Mesendoderm (in vitro differentiated cells): ENCODE measurements at places on chromosomes 3 and 15.

- H3K36me3 ChIP-seq = no peaks in the 10 kb centered on the region
- no peak overlapping the region for H3K4me3 ChIP-seq
- no peaks in the 10 kb centered on the region for H3K27me3 ChIP-seq
- no peaks in the 10 kb centered on the region for H3K4me1 ChIP-seq
Observed at GRCh38 chr3:151404316-151404715, 19.8 kb upstream of the P2RY12 start.

DNA sequence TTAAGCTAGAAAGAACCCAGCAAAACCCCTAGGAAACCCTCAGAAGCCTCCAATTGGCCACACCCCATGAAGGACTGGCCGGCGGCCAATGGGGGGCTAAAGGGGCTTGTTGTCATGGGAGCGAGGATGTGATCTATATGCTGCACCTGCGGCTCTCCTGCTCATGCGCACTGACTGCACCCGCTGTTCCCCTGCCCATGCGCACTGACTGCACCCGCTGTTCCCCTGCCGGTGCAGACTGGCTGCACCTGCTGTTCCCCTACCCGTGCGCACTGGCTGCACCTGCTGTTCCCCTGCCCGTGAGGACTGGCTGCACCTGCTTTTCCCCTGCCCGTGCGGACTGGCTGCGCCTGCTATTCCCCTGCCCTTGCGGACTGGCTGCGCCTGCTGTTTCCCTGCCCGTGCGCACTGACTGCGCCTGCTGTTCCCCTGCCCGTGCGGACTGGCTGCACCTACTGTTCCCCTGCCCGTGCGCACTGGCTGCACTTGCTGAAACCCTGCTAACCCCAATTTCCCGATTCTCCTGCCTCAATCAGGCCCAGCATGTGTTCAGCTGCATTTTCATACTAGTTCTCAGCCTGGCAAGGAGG lies 16.8 kb upstream of the MCCC1 start:
- peaks cover 3% of the 10 kb centered on the region for H3K27me3 ChIP-seq
- H3K36me3 ChIP-seq = no peaks in the 10 kb centered on the region
- no peak overlapping the region for H3K4me3 ChIP-seq
- H3K27ac ChIP-seq = no peak overlapping the region

DNA sequence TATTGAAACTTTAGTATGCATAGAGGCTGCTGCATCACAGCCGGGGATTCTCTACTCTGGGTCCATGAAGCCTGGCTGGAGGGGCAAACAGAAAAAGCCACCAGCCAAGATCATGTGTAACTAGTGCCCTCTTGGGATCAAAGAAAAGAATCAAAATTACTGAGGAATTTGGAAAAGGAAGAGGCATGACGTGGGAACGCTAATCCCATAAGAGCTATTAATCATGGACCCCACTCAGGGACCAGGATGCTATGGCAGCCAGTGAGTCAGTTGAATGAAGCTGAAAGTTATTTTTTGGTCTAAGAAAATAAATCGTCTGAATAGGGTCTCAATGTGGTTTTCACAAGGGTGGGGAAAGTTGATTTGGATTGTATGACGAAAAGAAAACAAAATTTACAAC lies 1165.1 kb downstream of the ROBO2 start:
- H3K27me3 ChIP-seq = no peaks in the 10 kb centered on the region
- H3K36me3 ChIP-seq = no peaks in the 10 kb centered on the region
- DNase-seq = peak; percentile 82
- no peak overlapping the region for H3K4me3 ChIP-seq

GRCh38 chr3:156216852-156217251 lies 96.5 kb downstream of the KCNAB1 start:
- H3K27ac ChIP-seq = no peak overlapping the region
- no peaks in the 10 kb centered on the region for H3K36me3 ChIP-seq
- no peaks in the 10 kb centered on the region for H3K4me1 ChIP-seq
- H3K27me3 ChIP-seq = no peaks in the 10 kb centered on the region
- H3K4me3 ChIP-seq = no peak overlapping the region

DNA sequence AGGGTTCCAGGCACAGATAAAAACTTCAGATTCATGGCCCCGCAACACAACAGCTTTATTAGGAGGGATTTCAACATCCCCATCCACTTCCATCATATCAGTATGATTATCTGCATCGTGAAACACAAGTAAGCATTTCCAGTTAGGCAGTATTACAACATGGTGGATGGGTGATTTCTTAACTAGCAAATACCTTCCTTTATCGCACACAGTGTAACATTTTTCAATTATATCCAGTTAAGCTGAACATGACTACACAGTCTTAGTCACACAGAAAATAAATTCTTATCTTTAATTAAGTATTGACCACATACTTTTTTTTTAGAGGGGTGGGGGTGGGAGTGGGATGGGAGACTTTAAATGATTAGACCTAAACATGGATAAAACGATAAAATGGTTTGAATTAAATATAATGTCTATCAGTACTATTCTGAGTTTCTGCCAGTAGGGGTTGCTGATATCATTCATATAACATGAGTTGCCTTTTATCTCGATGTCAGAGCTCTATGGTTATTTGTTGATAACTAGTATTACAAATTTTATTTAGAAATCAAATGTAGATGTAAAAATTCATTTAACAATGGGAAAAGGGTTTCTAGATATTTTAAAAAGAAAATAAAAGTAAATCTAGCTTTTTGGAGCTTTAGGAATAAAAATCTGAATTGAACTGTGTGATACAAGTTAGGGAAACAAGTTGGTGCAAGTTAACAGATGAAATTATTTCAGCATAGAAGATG lies 146.6 kb downstream of the TBL1XR1 start:
- no peak overlapping the region for H3K4me3 ChIP-seq
- no peaks in the 10 kb centered on the region for H3K4me1 ChIP-seq
- DNase-seq = no peak
- H3K27me3 ChIP-seq = no peaks in the 10 kb centered on the region
- no peak overlapping the region for H3K27ac ChIP-seq

GRCh38 chr3:104145164-104145563 lies 1221.5 kb upstream of the ALCAM start:
- no peaks in the 10 kb centered on the region for H3K4me1 ChIP-seq
- no peak overlapping the region for H3K27ac ChIP-seq
- DNase-seq = no peak
- no peaks in the 10 kb centered on the region for H3K27me3 ChIP-seq
- H3K4me3 ChIP-seq = no peak overlapping the region
- no peaks in the 10 kb centered on the region for H3K36me3 ChIP-seq

GRCh38 chr15:38454696-38455090 lies 766 bp downstream of the FAM98B start:
- H3K36me3 ChIP-seq = no peaks in the 10 kb centered on the region
- H3K27me3 ChIP-seq = no peaks in the 10 kb centered on the region
- no peak for DNase-seq
- no peaks in the 10 kb centered on the region for H3K4me1 ChIP-seq

GRCh38 chr15:76983590-76984375 lies 11.1 kb upstream of the PSTPIP1 start:
- no peak for DNase-seq
- peaks cover 1% of the 10 kb centered on the region for H3K4me1 ChIP-seq
- no peak overlapping the region for H3K27ac ChIP-seq
- H3K27me3 ChIP-seq = no peaks in the 10 kb centered on the region
- H3K36me3 ChIP-seq = no peaks in the 10 kb centered on the region

DNA sequence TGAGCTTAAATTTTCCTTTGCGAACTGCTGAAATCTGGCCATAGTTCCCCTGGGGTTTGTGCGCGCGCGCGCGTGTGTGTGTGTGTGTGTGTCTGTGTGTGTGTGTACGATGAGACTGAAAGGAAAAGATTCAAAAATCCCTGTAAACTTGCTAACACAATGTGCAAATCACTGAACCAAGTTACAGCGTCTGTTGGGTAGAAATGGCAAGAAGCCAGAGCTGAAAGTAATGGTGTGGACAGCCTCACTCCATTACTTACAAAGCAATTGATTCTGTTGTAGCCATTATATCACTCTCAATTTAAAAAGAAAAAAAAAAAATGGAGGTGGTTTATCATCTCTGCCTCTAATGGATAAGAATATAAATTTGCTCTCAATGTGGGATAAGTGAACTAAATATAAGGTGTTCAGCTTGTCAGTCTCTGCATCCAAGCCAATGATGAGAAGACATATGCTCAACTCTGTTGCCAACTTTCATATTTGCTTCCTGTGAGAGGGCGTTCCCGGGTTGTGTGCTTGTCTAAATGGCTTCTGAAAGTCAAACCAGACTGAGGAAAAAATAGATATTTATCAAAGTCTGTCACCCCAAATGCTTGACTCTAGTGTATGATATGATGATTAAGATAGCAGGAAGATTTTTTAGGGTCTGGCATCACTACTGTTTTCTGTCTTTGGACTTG lies 422.2 kb downstream of the ZNF385D start:
- H3K36me3 ChIP-seq = no peaks in the 10 kb centered on the region
- H3K27ac ChIP-seq = no peak overlapping the region
- no peak for DNase-seq
- H3K4me3 ChIP-seq = no peak overlapping the region

- no peak for DNase-seq
- no peak overlapping the region for H3K4me3 ChIP-seq
- H3K36me3 ChIP-seq = no peaks in the 10 kb centered on the region
- H3K4me1 ChIP-seq = no peaks in the 10 kb centered on the region
- no peaks in the 10 kb centered on the region for H3K27me3 ChIP-seq
Observed at GRCh38 chr3:173630849-173631248, 233.3 kb downstream of the NLGN1 start.

- H3K4me3 ChIP-seq = no peak overlapping the region
- no peaks in the 10 kb centered on the region for H3K27me3 ChIP-seq
- H3K27ac ChIP-seq = no peak overlapping the region
- H3K36me3 ChIP-seq = no peaks in the 10 kb centered on the region
Observed at GRCh38 chr3:161500068-161500796, 3.6 kb downstream of the OTOL1 start.

DNA sequence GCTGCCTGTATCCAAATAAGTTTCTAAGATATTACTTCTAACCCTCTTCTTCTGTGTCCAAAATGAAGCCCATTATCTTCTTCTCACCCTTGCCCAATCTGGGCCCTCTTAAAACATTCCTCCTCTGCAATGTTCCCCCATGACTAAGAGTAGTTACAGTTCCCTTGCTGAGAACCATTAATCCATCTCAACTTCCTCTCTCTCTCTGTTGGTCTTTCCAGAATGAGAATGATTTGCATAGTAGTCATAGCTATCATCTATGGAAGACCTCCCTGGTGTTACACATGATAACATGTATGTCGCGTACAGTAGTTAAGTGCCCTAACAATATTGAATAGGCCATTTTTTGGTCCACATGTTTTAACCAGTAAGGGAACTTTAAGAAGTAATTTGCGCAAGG lies 177.9 kb downstream of the ANXA2 start:
- H3K27ac ChIP-seq = no peak overlapping the region
- H3K4me1 ChIP-seq = no peaks in the 10 kb centered on the region
- DNase-seq = no peak
- H3K27me3 ChIP-seq = no peaks in the 10 kb centered on the region

DNA sequence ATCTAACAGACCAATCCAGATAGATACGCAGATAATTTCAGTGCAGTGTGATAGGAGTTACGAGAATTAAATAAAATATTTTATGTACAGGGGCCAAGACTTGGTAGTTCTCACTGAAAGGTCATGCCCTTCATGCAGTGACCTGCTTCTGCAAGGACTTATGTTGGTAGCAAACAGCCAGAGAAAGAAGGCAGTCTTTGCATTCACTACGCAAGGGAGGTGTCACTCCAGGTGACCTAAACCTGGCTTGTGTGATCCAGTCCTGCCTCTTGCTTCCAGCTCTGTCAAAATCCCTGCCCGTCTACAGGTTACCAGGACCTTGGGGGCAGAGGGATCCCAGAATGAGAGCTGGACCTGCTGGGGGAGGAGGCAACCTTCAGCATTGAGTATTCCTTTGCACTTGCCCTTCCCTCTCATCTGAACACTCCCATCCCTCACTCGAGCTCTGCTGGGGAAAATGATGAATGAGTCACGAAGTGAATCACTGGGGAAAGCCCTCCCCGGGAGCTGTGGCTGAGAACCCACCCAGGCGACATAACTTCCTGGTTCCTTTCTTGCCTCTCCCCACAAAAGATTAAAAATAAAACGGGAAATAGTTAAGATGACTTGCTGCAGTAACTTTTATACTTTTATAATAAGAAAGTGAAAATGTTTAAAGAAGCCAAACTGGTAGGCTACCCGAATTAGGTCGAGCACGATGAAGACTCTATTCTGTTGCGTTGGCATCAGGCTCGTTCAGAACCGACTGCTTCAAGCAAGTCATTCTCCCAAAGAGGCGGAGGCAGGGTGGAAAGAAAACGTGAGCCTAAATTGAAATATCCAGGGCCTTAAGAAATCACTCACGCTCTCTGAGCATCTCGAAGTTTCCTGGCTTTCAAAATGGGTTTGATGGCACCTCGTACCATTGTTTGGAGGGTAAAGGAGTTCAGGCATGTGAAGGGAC lies 216.1 kb downstream of the SLCO3A1 start:
- H3K36me3 ChIP-seq = no peaks in the 10 kb centered on the region
- no peak overlapping the region for H3K27ac ChIP-seq
- no peak overlapping the region for H3K4me3 ChIP-seq
- DNase-seq = peak; percentile 58

DNA sequence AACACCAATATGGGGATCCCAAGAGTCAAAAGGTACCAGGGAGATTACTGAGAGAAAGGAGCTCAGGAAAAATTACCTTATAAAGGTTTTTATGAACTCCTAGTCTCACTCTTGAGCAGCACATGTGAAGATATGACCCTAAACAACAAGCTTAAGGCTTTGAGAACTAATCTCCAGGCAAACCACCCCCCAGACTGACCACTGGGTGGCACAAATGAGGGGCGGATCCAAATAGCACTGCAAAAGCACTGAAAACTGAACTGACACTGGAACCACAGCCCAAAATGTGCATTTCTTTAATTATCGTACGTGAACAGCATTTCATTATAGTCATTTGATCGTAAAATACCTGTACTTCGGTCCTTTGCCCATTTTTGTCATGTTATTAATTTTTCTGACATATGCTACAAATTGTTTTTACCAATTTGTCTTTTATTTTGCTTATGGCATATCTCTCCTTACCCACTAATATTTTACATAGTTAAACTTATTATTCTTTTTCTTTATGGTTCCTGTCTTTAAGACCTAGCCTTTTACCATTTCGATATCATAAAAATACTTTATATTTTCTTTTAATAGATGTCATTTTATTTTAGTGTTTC lies 31.5 kb upstream of the TFDP2 start:
- H3K4me3 ChIP-seq = no peak overlapping the region
- H3K4me1 ChIP-seq = no peaks in the 10 kb centered on the region
- DNase-seq = peak; percentile 59
- no peak overlapping the region for H3K27ac ChIP-seq
- peaks cover 1% of the 10 kb centered on the region for H3K36me3 ChIP-seq
- H3K27me3 ChIP-seq = no peaks in the 10 kb centered on the region
